Mesothelial cell of epicardium (in vitro differentiated cells): ENCODE measurements at places on chromosomes 3 and 15.
A peak's percentile ranks its signal among the peaks of the same experiment; 100 is the strongest.

- DNase-seq: no peak
Observed at GRCh38 chr3:14284694-14285547, 106.3 kb downstream of the LSM3 start.

- DNase-seq: no peak
Observed at GRCh38 chr3:164537485-164537884, 540.8 kb downstream of the SI start.

DNA sequence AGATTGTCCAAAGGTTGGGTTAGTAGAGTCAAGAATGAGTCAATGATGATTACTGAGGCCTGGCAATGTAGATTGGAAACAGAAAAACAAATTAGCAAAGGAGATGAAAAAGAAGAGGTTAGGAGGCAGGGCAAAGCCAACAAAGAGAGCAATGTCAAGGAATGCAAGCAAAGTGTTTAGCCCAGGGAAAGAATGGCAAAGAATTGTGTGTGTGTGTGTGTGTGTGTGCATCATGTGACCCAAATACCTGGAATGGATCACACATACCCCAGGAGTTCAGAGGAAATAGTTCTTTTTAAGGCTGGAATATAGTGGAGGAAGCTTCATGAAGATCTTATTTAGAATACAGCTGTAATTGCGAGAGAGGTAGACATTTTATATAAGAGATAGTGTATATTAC lies 831.7 kb upstream of the ARPP21 start:
- no peak for DNase-seq

DNA sequence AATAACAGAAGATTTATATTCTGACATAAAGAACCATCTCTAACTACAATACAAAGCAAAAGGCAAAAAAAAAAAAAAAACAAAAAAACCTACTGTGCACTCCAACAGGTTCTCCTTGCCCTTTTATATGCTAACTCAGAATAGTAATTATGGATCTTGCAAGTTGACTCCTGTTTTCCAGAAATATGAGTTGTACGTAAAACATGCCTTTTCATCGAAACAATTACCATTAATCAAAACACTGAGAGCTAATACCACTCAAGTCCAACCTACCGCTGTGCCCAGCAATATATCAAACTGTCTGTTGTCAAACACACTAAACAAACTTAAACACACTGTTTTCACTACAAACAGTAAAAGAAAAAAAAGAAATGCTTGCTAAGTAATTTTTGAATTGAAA lies 389.8 kb downstream of the TBC1D5 start:
- DNase-seq: no peak

DNA sequence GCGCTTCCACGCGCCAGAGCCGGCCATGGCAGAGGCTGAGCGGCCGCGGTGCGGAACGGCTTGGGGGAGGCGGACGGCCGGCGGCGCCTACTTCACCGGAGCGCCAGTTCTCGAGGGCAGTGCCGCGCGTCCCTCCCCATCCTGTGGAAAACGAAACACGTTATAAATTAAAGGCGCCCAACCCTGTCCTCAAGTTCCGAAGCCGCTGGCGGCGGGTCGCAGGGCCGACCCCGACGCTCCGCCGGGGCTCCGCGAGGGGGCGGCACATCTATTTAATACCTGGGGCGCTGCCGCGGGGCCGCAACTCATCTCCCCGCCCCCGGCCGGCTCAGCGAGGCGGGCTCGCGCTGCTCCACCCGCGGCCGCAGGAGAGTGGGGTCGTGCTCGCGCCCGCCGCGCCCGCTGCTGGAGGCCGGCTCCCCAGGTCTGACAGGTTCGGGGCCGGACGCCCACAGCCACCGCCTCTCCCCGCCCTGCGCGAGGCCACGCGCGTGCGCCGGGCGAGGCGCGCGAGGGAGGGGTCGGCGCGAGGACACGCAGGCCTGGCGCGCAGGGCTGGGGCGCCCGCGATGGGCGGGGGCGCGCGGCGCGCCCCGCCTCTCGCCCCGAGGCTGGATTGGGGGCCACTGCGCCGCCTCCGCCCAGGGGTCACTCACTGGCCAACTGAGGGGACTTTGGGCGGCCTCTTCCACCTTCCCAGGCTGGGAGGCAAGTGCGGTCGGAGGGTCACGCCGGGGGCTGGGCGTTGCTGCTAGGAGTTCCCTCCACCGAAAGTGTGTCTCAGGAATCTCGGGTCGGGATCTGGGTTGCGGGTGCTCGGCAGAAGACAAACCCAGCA lies at the start of gene SLC30A4:
SLC30A4 (minus strand) TSS at position 428 of the 838 bp plus-strand sequence; CDS start at position 27, 401 bp downstream.
- DNase-seq: peak; percentile 45

DNA sequence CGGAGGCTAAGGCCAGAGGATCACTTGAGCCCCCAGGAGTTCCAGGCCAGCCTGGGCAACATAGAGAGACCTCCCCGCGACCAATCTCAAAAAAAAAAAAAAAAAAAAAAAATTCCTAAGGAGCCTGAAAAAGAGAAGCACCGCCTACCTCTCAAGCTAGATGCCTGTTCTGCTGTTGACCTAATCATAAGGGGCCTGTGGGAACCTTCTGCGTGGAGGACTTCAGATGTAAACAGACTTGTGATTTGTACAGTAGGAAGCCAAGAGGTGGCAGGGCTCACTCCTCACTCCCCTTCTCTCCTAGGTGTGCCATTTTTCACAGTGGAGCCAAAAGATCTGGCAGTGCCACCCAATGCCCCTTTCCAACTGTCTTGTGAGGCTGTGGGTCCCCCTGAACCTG lies 3.2 kb downstream of the TYRO3 start:
- no peak for DNase-seq
